ENCODE measurements at places on chromosomes 3 and 15.
A peak's percentile ranks its signal among the peaks of the same experiment; 100 is the strongest.

DNA sequence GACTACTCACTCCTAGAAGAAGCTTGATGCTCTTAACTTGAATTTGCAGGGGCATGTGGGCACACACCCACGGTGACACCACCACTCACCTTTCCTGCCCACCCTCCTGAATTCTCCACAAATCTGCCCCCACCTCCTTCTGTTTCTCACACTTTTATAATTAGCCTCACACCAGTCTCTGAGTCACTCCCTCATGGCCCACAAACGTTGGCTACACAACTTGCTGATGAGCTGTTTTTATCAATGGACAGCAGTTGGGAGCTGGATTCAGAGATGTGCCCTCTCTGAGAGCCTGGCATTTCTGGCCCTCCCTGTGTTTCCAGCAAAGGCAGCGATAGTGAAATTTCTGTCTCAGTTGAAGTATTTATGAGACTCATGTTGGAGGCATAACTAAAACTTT is 1.3 kb downstream of the COLQ start:
- no peak for DNase-seq

- no peak for DNase-seq
These were observed 1.5 kb downstream of the ABTB1 start for GRCh38 chr3:127674101-127674721.

DNA sequence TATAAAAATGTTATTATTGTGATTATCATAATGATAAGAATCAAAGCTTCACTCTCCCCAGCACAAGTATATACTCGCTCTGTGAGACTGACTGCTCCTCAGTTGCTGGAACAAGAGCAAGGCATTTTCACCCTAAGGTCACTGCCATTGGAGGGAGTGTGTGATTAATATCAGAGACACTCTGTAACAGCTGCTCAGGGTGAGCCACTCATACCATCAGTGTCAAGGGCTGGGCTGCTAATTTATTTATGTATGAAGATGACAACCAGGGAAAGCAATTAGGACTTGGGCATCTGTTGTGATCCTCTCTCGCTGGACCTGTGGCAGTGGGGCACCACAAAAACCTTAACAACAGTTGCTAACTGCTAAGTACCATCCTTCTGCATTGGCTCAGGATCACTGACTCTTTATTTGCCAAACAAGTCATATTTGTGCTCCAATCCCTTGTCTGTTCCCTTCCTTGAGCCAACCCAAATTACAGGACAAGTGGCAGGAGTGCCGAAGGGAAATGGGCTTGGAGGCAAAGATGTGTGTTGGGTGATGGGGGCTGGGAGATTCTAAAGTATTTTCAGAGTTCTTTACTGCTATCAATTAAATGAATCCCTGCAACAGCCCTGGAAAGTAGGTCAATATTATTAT is 297.5 kb upstream of the STT3B start:
- DNase-seq, result no peak

GRCh38 chr15:70234256-70234905 is 136.7 kb upstream of the TLE3 start:
- no peak for DNase-seq

DNA sequence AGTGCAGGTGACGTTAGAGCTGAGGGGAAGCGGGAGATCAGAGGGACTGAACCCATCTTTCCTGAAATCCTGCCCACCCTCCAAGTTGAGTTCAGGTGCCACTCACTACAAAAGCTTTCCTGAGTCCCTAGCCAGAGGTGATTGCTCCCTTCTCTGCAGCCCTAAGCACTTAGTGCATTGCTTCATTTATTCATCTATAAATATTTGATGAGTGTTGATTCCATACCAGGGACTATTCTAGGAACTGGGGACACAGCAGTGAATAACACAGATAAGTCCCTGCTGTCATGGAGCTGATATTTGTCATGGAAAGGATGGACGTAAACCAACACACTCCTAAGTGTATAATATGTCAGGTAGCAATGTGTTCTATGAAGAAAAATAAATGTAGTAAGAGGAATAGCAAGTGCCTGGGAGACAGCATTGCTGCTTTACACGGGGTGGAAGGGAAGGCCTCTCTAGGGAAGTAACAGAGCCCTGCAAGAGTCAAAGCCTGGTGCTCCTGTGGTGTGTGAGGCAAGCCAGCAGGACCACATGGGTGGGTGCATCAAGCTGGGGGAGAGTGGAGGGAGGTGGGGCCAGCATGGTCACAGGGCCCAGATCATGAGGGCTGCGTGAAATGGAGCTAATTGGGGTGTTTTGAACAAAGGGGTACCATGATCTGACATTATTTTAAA is 18.6 kb downstream of the ALPK3 start:
- DNase-seq, result no peak

GRCh38 chr3:112351036-112351435 is 18.1 kb downstream of the CD200 start:
- DNase-seq, result peak; percentile 52

DNA sequence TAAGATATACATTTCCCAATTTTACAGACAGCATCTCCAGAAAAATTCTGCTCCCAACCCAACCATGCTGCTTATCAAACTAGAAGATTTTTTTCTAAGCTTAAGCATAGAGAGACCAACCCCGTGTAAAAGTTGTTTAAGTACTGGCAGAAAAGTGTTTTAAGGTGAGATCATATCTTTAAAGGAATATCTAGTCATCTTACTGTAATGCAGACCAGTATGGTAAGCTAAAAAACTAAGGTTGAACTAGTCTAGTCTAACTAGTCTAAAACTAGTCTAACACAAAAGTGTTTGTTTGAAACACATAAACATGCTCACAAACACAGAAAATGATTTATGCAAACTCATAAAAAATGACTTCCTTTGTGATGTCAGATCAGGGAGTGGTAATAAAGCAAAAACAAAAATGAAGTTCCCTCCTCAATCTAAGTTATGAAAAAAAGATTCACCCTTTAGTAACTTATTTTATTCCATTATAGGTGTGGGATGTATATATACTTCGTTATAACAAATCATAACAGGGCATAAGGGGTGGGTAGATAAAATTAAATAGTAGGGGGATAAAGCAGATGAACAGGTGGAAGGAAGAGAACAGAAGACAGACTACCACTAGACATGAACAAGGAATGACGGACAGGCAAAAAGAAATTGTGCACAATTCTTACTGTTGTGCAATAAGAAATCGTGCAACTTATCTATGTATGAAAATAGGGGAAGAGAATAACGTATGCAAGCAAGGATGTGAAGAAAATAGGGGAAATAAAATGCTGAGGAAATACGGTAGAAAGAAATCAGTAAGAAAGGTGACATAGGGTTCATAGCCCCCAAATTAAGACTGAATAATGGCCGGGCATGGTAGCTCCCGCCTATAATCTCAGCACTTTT is 10.0 kb downstream of the MYO5A start:
- DNase-seq, result no peak

DNA sequence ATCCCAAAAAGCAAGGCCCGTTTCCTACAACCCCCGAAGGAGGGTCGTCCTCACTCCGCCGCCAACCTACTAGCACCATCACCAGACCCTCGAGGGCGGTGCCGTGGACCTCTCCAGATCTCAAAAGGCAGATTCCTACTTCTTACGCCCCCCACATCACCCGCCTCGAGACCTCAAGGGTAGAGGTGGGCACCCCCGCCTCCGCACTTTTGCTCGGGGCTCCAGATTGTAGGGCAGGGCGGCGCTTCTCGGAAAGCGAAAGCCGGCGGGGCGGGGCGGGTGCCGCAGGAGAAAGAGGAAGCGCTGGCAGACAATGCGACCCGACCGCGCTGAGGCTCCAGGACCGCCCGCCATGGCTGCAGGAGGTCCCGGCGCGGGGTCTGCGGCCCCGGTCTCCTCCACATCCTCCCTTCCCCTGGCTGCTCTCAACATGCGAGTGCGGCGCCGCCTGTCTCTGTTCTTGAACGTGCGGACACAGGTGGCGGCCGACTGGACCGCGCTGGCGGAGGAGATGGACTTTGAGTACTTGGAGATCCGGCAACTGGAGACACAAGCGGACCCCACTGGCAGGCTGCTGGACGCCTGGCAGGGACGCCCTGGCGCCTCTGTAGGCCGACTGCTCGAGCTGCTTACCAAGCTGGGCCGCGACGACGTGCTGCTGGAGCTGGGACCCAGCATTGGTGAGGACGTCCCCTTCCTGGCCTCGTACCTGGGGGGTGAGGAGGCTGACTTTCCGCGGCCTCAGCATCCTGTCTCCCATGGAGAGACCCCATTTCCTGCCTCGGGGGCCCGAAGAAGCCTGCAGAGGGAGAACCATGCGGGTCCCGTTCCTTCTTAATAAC is at the start of gene MYD88:
TSS of gene MYD88 (plus strand) at position 313 of the 842 bp plus-strand sequence. CDS start at position 353, 40 bp downstream.
- peak; percentile 48 for DNase-seq

DNA sequence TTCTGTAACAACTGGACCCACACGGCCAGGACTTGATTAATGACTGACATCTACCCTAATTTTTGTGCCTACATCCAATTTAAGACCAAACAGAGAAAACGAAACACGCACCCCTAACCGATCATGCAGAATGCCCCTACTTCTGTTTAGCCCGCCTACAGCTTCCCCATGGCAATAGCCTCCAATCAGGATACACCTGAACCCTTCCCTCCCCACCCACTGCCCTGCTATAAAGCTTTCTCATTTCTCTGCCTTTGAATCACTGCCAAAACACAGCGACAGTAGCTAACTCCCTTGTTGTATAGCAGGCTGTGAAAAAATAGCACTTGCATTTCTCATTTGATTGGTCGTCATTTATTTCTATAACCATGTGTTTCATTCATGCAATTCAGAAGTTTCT is 45.2 kb upstream of the DPPA4 start:
- DNase-seq, result no peak

- no peak for DNase-seq
These were observed 30.4 kb downstream of the TMEM212 start for GRCh38 chr3:171873580-171873979.

DNA sequence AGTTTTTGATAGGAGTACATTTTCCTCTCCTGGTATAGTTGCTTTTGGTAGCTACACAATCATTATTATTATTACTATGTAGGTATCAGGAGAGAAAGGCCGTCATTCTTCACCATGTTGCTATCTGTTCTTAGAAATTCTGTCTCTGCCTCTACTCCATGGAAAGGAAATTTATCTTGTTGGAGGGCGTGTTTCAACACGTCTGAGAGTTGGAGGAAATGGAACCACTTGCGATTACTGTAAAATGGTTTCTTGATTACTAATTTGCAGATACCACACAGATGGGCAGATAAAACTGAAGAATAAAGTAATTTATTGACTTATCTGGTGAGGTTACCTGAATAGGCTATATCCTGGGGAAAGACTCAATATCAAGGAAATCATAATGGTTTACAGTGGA is 488.4 kb downstream of the NR2F2 start:
- DNase-seq, result no peak

DNA sequence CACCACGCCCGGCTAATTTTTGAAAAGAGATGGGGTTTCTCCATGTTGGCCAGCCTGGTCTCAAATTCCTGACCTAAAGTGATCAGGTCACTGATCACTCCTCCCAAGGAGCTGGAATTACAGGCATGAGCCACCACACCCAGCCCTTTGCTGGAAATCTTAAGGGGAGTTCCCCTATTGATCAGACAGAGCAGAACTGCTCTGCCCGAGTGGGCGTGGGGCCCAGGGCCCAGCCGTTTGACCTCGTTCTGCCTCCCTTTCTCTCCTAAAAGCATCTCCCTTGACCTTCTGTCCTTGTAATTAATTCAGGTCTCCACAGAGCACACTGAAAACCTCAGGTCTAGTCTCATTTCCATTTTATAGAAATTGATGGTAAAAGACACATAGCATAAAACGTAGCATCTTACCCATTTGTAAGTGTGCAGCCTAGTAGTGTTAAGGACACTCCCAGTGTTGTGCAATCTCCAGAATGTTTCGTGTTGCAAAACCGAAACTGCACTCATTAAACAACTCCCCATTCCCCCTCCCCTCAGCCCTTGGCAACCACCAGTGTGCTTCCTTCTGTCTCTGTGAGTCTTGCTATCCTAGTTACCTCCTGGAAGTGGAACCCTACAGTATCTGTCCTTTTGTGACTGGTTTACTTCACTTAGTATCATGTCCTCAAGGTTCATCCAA is 89.3 kb downstream of the SLCO3A1 start:
- no peak for DNase-seq

DNA sequence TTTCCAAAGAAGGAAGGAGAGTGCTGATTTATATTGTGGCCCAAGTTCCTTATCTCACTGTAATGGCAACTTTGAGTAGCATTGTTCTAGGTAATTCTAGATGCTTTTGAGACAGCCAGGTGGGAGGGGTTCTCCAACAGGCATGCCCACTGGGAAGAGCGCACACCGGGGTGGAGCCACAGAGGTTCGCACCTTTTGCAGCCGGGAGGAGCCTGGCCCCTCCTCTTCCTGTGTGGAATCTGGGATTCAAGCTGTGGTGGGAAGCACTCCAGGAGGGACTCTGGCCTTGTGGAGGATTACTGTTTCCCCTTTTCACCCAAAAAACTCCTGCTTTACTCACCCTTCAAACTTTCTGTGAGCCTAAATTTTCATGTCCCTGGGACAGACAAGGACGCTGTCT is 53.1 kb downstream of the CFAP20DC start:
- no peak for DNase-seq

- DNase-seq, result no peak
These were observed 180.2 kb upstream of the NR2F2 start for GRCh38 chr15:96150254-96150653.

DNA sequence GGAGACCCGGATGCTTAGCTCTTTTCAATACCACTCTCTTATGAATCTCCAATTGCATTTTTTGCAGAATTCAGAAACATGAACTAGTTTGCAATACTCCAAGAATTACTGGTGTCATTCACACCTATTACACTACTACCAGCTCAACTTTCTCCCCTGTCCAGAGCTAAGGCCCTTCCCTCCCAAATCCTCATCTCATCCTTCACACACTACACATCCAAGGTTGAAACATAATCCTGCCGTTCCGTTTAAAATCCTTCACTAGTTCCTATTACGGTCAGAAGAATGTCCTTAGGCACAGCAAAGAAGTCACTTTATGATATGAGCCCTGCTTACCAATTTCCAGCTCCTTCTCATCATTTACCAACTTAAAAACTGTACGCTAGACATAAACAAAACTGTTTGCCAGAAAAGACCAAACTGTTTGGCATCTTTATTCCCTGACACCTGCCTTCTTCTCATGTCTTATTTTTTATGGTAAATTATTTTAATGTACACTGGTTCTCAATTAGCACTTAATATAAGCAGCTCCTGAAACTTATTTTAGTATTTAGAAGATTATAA is 22.6 kb downstream of the TBL1XR1 start:
- DNase-seq, result peak; percentile 26

GRCh38 chr15:53447742-53448141 is 311.7 kb downstream of the WDR72 start:
- DNase-seq, result no peak
